ENCODE measurements at places on chromosomes 6 and 20.

GRCh38 chr6:26439151-26440125, 866 bp upstream of the BTN3A3 start:
- DNase-seq = no peak

GRCh38 chr6:106997392-106998158, 23.0 kb upstream of the CD24 start:
- peak; percentile 66 for DNase-seq

- no peak for DNase-seq
These were observed 97.2 kb upstream of the HDAC2 start for GRCh38 chr6:114068116-114068515.

DNA sequence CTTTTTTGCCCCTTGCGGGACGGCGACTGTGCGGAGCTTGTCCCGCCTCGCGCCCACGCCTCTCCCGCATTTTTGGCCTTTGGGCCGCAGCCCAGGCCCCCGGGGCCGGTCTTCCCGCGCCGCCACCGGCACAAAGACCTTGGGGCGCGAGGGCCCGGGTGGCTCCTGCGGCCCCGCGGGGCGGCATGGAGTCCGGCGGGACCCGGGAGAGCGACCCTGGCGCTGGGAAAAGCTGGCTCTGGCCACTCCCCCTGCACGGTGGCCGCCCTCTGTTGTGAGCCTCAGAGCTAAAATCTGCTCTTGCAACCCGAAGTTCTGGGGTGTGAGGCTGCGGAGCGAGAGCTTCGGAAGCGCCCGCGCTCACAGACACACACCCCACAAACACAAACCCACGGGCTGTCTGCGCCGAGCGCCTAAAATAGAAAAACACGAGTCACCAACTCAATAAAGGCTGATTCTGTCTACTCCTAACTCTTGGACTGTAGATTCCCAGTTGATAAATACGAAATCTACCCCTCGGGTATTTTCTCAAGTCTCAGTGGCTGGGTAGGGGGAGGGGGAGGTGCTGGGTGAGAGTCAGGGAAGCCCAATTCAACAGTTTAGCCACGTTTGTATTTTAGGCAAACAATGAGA, 496 bp upstream of the BEND3 start:
- no peak for DNase-seq

GRCh38 chr20:62999580-62999979, 7.2 kb downstream of the BHLHE23 start:
- no peak for DNase-seq

DNA sequence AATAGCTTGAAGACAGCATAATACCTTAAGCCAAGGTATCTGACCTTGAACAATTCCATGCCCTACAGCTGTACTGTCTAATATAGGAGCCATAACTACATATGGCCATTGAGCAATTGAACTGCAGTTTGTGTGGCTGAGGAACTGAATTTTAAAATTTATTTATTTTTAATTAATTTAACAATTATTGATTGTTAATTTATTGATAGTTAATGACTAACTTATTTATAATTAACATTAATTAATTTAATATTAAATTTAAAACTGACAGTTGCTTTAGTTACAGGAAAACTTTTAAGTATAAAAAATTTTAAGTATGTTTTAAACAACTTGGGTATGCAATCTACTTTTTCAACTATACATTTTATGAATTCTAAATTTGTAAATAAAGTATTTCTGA, 12.3 kb upstream of the MYB start:
- no peak for DNase-seq

DNA sequence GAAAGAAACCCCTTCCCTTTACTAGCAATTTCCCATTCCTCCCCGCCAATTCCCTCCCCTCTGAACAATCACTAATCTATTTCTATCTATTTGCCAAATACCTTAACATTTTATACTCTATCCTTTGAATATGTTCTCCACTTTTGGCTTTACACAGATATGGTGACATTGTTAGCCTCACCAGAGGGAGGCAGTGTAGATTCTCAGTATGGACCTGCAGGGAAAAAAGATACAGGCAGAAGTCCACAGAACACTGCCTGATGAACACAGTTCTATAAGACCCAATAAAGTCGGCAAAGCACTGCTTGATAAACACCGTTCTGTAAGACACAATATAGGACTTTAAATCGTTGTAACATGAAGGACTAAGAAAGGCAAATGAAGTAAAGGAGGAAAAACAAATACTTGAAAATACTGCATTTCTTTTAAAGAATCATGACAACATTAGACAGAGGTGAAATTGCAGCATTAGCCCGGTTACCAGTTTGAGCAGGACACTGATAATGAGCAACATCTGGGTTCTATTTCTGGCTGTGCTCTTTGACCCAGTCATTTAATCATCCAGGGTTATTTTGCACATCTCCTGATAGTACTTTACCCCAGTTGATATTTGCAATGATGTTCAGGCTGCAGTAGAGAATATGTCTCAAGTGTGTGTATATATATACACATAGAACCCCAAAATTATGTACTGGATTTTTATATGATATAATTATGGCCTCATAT, 296.8 kb downstream of the UTRN start:
- peak; percentile 76 for DNase-seq

DNA sequence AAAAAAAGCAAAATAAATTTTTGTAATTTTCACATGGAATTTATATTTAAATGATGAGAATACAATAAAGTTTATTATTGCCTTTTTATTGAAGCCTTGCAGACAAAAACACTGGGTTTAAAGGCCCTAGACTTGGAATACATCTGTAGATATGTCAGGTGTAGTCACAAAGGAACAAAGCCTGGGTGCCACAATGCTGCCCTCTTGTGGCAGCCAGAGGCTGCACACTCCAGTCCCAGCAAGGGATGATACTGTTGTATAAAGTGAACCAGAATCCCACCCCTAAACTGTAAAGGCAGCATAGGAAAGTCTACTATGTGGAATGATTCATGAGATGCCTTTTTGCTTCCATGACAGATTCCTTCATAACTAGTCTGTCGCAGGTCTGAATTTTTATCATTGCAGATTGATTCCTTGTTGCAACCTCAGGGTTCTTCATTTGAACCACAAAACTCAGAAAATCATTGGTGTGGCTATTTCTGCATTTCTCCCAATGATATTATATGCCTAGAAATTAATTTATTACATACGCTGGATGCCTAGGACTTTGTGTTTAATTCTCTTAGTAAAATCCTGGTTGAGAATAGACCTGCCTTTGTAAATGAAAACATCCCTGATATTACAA, 37.0 kb downstream of the MAK start:
- DNase-seq = peak; percentile 57

DNA sequence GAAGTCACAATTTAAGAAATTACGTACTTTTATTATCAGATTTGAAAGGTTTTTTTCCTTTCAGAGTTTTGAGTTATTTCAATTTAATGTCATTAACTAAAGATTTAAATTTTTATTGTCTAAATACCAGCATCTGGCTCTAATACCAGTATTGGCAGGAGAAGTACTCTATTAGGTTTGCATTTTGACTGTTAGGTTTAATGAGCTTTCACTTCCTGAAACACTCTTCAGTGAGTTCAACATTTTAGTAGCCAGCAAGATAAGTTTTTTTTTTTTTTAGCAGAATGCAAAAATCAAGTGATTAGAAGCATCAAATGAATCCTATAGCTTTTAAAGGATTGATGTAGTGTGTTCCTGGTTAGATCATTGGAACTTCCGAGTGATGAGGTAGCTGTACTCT, 34.0 kb upstream of the SCGN start:
- no peak for DNase-seq

DNA sequence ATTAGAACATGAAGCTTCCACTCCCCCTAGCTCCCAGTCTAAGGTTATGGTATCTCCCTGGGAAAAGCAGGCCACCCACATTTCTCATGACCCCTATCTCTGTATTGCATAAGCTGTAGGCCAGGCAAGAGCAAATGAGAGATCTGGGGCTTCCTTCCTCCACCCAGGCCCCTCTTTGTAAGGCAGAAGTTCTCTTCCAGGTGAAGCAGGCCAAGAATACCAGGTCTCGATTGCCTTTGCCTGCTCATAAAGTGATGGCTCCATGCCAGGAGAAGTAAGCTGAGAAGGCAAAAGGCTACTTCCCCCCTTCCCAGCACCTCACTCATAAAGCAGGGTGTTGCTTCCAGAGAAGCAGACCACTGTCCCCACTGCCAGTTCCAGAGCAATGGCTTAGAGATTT, 144.1 kb upstream of the KCNK16 start:
- DNase-seq = no peak

- peak; percentile 69 for DNase-seq
These were observed 28.5 kb downstream of the STK35 start for GRCh38 chr20:2130062-2130591.

- DNase-seq = peak; percentile 84
These were observed 75.4 kb upstream of the TMEM244 start for GRCh38 chr6:129936329-129937165.

Measured in fibroblast of mammary gland (primary cell).